Cardiac atrium fibroblast (primary cell): ENCODE measurements at places on chromosomes 7 and 10. TPM values are rescaled to one million over a fixed set of nuclear protein-coding genes. Genes with fewer than 3 reads are reported as not detected.

The ZMIZ2 gene
- total RNA-seq, result 11.7 TPM in 2 replicates

The ZNF248 gene
- total RNA-seq, result 3.8 and 4.2 TPM in 2 replicates

The TMEM213 gene
- total RNA-seq, result not detected in 2 replicates

The CRTAC1 gene
- total RNA-seq, result not detected in 2 replicates

The SPDYE11 gene
- not detected in 2 replicates for total RNA-seq

The TEX36 gene
- total RNA-seq, result not detected in 2 replicates

The YWHAG gene
- 59.4 and 80.5 TPM in 2 replicates for total RNA-seq

The ERVW-1 gene
- total RNA-seq, result not detected in 2 replicates

The TCAF1 gene
- 102 and 103 TPM in 2 replicates for total RNA-seq

The CDK5 gene
- 9.2 and 13.0 TPM in 2 replicates for total RNA-seq

The PKD1L1 gene
- 0.16 TPM in 1 of 2 replicates, not detected in the other for total RNA-seq

The ITIH5 gene
- 0.18 TPM in 1 of 2 replicates, not detected in the other for total RNA-seq

The TMEM196 gene
- total RNA-seq, result not detected in 2 replicates

The EBLN1 gene
- not detected in 2 replicates for total RNA-seq

The GPR15LG gene
- total RNA-seq, result not detected in 2 replicates

The DYNC1I1 gene
- total RNA-seq, result 0.81 TPM in 1 of 2 replicates, not detected in the other

The PIK3AP1 gene
- not detected in 2 replicates for total RNA-seq

The GFRA1 gene
- total RNA-seq, result 0.36 and 5.8 TPM in 2 replicates

The NUTM2E gene
- total RNA-seq, result not detected in 2 replicates

The TEX47 gene
- total RNA-seq, result not detected in 2 replicates

The PI4K2A gene
- 18.4 and 25.9 TPM in 2 replicates for total RNA-seq

The PIK3CG gene
- under 0.01 and 1.1 TPM in 2 replicates for total RNA-seq

The TMEM176B gene
- not detected in 2 replicates for total RNA-seq

The BTBD16 gene
- total RNA-seq, result not detected in 2 replicates

The EBF3 gene
- 21.1 and 38.5 TPM in 2 replicates for total RNA-seq

The ARHGAP21 gene
- total RNA-seq, result 79.2 and 81.4 TPM in 2 replicates

The ENTPD1 gene
- 5.8 and 6.5 TPM in 2 replicates for total RNA-seq

The SLC16A9 gene
- total RNA-seq, result 0.65 TPM in 1 of 2 replicates, not detected in the other

The PBLD gene
- 5.5 and 7.8 TPM in 2 replicates for total RNA-seq

The MMD2 gene
- not detected in 2 replicates for total RNA-seq
